ENCODE measurements at places on chromosomes 6 and 20. TPM values are rescaled to one million over a fixed set of nuclear protein-coding genes. Genes with fewer than 3 reads are reported as not detected.
A peak's percentile ranks its signal among the peaks of the same experiment; 100 is the strongest.

DNA sequence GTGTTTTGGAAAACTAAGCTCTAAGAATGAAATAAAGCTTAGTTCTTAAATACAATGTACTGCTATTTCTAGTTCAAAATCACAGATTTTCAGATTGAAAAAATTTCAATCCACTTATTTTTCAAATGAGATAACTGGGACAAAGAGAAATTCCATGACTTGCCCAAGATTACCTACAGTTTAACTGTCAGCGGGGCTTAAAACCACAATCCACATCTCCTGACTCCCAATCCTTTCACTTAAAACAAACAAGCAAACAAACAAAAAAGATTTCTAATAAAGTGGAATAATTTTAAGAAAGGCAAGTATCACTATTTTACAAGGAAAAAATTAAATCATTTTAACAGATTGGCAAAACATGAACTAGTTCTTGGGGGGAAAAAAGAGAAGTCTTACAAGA is 4.2 kb downstream of the PHIP start:
- DNase-seq: no peak

The TREML2 gene
- not detected for total RNA-seq

GRCh38 chr6:164109770-164110140 is 695.2 kb downstream of the QKI start:
- peak; percentile 75 for DNase-seq

DNA sequence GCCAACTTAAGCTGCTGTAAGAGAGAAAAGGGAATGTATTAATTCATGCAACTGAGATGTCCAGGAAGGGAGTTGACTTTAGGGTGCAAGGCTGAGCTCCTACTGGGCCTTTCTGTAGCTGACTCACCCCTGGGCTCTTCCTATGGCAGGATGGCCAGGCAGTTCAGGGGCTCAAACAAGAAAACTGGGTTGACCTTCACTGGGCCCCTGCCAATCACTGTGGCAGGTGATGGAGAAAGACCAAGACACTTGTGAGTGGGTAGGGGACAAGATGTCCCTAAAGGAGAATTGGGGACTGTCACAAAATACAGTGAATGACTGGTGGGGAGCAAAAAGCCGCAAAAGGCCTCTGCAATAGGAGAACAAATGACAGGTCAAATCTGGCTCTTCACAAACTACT is 21.5 kb upstream of the RALGAPA2 start:
- DNase-seq: no peak

DNA sequence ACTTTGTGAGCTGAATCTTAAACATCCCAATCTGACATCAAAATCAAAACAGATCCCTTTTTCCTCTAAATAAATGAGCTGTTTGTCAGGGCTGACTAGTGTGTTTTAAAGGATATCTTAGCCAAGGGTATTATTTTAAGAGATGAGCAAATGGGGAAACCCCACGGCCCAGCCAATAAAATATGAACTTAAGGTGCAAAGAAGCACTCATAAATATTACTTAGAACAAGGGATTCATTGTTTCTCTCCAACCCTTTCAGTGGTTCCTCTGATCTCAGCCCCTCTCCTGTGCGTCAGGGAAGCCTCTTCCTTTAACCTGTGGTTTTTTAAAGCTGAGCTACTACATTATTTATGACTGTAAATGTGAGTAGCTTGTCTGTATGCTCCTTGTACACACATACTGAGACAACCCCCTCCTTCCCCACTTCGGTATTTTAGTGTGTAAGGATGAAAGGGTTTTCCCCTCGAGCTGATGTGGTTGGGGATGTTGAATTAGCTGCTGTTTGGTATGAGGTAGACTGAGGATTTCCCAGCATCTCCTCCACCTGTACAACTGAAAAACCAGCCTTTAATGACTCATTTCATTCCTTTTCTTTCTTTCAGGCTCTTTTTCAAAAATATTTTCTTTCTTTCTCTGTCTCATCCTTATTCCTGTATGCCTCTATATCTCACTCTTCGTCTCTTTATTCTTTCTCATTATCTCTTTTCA is 6.5 kb downstream of the BMP5 start:
- peak; percentile 81 for DNase-seq

DNA sequence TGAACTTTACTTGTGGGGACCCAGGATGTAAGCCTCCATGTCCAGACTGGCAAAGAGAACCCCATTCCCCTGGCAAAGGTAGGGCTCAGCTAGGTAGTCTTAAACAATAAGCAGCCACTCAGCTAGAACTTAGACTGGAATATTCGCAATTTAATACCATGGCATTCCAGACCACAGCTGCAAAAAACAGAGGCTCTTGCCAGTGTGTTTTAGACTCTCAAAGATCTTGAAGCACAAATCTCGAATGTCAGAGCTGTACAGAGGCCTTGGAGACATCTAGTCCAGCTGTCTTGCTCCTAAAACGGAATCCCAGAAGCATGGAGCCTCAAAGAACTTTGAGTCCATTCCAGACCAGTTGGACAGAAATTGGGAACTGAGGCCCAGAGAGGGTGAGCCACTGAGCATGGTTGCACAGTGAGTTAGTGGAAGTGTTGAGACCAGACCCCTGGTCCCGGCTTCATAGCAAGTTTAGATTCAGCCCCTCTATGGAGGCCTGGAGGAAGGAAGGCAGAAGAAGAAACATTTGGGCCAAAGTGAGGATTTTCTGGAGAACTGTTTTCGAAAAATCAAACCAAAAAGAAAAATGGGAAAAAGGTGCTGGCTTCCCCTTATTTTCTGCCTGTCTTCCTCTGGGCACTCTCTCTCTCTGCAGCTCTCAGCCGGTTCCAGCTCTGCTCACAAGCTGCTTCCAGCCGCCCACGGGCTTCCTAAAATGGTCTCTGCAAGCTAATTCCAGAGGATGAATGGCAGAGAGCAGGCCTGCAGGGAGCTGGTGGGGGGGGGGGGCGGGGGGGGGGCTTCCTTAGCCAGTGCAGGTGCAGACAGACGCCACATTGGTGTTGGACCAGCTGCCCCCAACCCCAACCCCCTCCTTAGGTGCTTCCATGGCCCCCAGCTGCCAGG is 32.4 kb downstream of the AAR2 start:
- DNase-seq: no peak

The DDO gene
- 0.43 TPM for total RNA-seq

The KLHDC3 gene
- 115 TPM for total RNA-seq
